Caco-2 (cell line): ENCODE measurements at places on chromosomes 12 and 14.
A peak's percentile ranks its signal among the peaks of the same experiment; 100 is the strongest.

- no peak for DNase-seq
These were observed 28.4 kb downstream of the HSPB8 start for GRCh38 chr12:119207063-119207560.

DNA sequence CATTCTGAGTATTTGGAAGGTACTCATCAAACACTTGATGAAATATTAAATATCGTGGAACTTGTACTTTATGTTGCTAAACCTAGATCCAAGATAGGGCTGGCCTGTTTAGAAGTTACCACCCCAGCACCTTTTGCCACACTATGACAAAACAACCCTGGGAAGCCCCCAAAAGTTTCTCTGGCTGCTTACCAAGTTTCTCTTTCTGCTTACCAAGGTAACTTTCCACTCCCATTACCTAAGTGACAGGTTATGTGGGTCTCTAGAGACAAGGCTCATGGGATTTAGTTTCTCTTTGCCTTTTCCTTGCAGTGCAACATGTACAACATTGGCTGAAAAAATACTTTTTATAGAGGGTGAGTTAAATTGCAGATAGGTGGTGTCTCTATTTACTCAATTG is 28.9 kb upstream of the PPM1A start:
- DNase-seq: no peak

- DNase-seq: no peak
These were observed 91.2 kb downstream of the WNK1 start for GRCh38 chr12:843609-844008.

DNA sequence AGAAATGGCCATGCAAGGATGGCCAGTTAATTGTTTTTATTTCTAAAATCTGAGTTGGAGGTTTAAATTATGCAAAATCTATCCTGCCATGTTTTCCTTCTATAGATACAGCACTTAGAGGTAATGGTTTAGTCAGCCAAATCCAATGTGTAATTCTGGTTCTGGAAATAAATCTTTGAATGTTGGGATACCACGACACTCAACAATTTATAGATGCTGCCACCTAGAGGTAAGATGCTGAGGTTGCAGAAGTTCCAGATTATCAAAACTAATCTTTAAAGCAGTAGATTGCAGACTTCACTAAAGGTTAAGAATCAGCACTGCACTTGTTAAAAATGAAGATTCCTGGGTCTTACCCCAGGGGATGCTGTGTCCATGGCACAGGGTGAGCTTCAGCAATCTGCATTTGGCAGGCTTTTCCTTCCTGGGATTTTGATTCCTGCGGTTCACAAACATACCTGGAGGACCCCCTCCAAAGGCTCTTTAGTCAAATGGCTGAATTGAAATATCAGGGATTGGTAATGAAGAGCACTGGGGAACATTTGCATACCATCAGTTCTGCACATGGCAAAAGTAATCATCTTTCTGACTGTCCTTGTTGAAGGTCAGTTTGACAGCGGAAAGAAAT is 53.4 kb upstream of the ANO4 start:
- DNase-seq: no peak

GRCh38 chr12:52358575-52359350 is 8.5 kb downstream of the KRT85 start:
- DNase-seq: peak; percentile 3

GRCh38 chr14:85587151-85587711 is 57.3 kb downstream of the FLRT2 start:
- no peak for DNase-seq

GRCh38 chr12:79408689-79409088 is 282.1 kb downstream of the PAWR start:
- DNase-seq: no peak

- DNase-seq: no peak
These were observed 307.5 kb downstream of the EMP1 start for GRCh38 chr12:13504074-13504473.

GRCh38 chr14:102317564-102318248 is 1.8 kb upstream of the ZNF839 start:
- DNase-seq: no peak

- no peak for DNase-seq
These were observed 1.0 kb downstream of the SMARCD1 start for GRCh38 chr12:50086148-50086547.

DNA sequence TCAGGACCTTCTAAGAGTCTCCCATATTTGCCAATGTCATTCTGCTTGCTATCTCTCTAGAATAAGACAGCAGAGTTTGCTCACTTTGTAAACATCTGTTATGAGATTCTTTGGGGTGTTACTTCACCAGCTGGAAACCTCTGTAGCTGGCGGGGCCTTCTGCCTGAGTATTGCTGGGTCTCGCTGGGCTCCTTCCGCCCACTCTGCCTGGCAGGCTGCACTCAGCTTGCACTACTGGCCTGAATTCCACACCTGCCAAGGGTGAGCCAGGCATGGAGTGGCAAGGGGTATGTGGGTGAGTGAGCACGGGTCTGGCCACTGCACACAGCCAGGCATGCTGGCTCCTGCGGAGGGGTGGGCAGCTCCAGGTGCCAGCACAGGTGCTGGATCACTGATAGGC is 267.3 kb upstream of the PDE3A start:
- DNase-seq: no peak

GRCh38 chr14:66206554-66206953 is 279.6 kb upstream of the CCDC196 start:
- DNase-seq: peak; percentile 7

DNA sequence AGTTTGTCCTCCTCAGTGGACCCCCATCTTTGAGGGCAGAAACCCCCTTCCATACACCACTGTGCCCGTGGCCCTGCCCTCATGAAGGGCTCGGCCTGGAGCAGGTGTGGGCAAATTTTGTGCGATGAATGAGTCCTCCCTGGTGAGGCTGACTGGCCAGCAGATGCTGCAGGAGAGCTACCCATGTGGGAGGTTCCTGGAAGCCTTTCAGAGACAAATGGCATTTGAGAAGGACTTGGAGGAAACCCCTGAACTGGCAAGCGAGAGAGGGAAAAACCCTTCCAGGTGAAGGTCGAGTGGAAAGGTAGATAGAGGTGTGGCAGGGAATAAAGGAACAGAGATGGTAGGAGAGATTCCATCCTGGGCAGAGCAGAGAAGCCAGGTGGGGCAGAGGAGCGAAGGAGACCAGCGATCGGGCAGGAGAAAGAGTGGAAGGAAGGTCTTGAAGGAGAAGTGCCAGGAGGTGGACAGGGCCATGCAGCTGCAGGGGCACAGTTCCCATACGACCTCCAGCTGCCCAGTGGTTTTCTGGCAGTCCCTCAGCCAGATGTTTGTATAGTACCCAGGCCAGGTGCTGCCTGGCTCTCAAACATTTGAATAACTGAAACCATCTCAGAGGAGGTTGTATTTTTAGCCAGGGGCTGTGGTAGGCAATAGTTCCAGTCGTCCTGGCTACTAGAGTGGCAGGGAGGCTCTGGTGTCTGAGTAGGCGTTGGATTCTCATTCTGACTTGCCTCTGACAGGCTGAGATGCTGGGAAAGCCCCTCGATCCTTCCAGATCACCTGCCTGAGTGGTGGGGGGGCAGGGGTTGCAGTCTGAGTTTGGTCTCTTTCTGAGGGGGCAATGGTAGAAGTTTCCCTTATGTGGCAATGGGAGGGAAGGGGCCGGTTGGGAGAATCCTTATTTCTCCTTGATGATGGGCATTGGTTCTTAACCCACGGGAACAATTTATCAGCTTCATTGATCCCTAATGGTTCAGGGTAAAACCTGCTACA is 40.1 kb downstream of the FBXL14 start:
- no peak for DNase-seq

DNA sequence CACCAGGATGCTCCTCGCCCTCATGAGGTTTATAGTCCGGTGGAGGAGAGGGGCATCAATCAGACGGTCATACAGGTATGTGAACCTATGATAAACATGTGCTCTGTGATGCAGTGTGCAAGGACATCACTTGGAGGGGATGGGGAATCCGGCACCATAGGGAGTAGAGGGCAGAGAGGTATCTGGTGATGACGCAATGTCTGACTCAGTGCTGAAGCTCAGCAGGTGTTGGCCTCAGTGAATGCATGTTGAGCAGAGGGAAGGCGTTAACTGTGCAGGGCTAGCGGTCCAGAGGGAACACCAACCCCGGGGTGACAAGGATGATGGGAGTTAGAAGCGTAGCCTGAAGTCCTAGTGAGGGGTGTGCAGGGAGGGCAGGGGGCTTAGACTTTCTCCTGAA is 200.9 kb downstream of the TMEM132C start:
- DNase-seq: no peak

GRCh38 chr12:80068173-80068572 is 31.2 kb upstream of the OTOGL start:
- DNase-seq: peak; percentile 26

DNA sequence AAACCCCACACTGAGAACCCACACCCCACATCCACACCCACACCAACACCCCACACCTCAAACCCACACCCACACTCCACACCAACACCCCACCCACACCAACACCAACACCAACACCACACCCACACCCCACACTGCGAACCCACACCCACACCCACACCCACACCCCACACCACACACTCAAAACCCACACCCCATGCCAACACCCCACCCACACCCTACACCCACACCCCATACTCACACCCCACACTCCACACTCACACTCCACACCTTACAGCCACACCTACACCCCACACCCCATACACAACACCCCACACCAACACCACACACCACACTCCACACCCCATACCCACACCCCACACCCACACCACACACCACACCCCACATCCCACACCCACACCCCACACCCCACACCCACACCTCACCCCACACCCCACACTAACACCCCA is 38.0 kb downstream of the TMEM120B start:
- no peak for DNase-seq

- no peak for DNase-seq
These were observed 853 bp downstream of the USP5 start for GRCh38 chr12:6852651-6853354.

- DNase-seq: no peak
These were observed at the start of gene LRCOL1 for GRCh38 chr12:132610051-132610759. TSS of gene LRCOL1 (minus strand) at chr12:132610582. CDS start at chr12:132606251, 4,331 bp downstream.

GRCh38 chr12:15534874-15535273 is 212.6 kb downstream of the PTPRO start:
- DNase-seq: no peak

DNA sequence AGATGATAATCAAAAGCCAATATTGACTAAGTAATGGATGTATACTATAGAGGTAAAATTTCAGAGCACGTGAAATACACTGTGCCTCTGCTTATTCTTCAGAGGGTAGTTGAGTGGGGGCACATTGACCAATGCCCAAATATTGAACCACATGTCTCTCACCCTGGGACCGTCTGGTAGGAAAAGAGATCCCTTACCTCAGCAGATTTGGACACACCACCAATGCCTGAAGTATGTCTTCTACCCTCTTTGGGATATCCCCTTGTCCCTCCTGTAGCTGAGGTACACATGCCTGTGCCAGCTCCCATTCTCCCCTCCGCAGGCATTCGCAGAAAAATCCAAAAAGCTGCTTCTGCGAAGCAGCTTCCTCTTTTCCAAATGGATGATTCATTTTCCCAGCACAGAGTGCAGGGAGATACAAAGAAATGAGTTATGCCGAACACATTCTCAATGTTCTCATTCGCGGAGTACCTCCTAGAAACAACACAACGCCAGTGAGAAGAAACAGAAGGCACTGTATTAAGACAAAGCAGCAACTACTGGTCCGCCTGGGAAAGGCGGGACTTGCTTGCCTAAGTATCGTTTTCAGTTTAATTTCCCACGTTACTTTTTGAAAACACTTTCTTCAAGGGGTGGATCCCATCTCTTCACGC is 691 bp downstream of the ZFYVE26 start:
- no peak for DNase-seq

GRCh38 chr12:59716043-59716442 is 120.2 kb downstream of the SLC16A7 start:
- DNase-seq: no peak

DNA sequence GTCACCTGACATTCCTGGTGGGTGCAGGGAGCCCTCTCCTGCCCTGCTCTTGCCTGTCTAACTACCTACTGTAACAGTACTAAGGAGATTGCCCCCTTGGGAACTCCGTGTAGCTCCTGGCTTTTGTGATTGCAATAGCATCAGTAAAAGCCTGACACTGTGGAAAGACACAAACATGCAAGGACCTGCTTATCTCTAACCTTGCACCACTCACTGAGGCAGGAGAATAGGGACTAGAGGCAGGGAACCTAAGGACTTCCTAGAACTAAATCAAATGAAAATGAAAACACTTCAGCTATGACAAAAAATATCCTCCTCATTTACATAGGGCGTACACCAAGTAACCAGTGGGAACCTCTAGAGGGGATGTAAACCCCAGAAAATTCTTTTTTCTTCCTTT is 28.5 kb downstream of the TUBA1A start:
- no peak for DNase-seq

GRCh38 chr12:16036073-16036472 is 124.9 kb downstream of the DERA start:
- no peak for DNase-seq

DNA sequence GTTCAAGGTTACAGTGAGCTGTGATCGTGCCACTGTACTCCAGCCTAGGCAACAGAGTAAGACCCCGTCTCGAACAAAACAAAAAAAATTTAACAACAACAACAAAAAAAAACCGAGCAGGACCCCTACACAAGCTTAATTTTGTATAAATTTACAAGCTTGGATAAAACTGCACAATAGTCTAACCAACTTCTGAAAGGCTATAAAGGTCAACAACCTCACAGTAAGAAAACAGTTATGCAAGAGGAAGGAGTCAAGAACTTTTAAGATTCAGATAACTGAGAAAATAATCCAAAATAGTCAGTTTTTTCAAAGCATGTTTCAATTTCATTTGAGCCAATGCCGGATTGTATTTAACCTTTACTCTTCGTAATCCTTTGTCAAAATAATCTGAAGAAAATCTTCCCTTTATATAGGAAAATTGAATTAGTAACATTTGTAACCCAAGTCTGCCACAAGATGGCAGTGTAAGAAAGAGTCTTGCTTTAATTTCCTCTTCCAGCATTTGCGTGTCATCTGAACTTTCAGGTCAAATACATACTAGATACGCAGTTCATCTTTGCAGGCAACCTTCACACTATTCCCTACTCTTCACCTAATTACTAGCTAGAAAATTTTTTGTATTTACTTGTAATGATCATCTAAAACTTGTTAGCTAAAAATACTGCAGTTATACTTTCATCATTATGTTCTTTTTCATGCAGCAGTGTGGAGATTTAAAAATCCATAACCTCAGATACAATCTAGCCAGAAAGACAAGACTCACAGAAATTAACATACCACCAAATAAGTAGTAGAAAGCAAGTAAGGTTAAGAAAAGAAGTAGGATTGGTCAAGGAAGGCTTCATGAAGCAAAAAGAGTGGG is 5.8 kb downstream of the CCNB1IP1 start:
- DNase-seq: peak; percentile 62

DNA sequence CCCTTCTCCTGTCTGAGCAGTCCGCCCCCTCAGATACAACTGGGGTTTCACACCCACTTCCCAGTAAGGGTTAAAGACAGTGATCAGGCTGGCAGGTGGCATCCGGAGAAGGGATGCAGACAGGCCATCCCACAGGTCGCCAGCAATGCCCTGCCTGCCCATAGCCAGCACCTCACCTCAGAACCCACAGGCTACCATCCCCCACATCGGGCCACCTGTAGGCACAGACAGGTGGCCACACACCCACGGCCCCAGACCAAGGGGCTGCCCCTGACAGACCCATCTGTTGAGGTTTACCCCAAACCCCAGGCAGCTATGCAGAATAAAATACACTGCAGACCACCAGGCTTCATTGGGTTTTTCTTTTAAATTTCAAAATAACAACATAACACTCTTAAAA is 57.5 kb downstream of the CCNK start:
- DNase-seq: no peak
